Colonic mucosa (tissue), 4 donors: ENCODE measurements at places on chromosomes 4 and X.

DNA sequence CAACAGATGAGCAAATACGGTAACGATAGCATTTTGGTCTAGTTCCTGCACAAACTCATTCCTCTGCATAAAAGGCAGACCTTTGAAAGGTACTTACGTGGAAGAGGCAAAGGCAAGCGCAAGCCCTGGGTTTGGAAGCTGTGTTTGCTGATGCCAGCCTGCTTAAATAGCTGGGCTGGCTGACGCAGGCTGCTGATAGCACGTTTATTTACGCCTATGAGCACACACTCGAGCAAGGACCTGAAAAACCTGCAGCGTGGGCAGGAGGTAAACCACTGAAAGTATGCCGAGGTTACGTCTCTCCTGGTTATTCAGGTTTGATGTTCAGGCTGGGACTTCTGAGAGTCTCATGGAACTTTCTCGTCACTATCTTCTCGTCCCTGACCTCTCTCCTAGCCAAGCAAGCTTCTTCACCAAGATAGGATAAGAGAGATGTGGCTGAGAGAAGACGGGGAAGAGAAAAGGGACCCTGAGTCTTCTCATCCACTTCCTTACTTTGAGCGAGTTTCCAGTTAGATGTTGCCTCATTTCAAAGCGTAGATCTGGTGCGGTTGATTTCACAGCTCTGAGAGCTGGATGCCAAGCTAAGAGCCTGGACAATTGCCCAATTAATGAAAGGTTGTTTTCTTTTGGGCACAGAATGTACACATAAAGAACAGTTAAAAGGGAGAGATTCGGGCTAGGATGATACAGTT, at the start of gene HOPX:
TSS of gene HOPX (minus strand) at position 139 of the 695 bp plus-strand sequence. CDS start 23,480 bp downstream, outside the sequence.
- no peak for DNase-seq

- DNase-seq: peak; percentile 73
Observed at GRCh38 chr4:133148690-133149363, at the start of gene PCDH10. PCDH10 (plus strand) TSS chr4:133149294; CDS start chr4:133150141, 847 bp downstream.

GRCh38 chr4:15020502-15021286, 18.4 kb downstream of the CPEB2 start:
- no peak for DNase-seq

- DNase-seq: no peak
Observed at GRCh38 chrX:20221902-20222301, 44.8 kb downstream of the RPS6KA3 start.

- DNase-seq: no peak
Observed at GRCh38 chr4:136009258-136009832, 1522.9 kb downstream of the PCDH18 start.

DNA sequence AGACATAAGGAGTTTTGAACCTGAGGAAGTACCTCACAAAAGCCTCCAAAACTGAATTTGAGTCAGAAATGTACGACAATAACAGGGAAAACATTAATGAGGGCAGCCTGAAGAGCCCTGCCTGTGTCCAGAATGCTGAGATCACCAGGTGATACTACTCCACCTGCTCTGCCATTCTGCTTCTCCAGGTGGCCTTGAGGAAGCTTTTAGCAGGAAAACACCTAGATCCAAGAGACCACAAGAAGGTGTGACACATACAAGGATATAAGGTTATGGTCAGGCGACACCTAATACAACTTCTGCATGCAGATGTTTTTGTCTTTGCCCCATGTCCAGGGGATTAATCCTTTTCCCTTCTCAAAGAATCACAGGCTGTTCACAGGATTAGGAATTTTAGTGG, 15.3 kb downstream of the SOWAHB start:
- DNase-seq: no peak

- peak; percentile 39 for DNase-seq
Observed at GRCh38 chr4:115145393-115146160, 32.2 kb upstream of the NDST4 start.

- no peak for DNase-seq
Observed at GRCh38 chrX:153992180-153992579, 19.6 kb downstream of the TMEM187 start.

DNA sequence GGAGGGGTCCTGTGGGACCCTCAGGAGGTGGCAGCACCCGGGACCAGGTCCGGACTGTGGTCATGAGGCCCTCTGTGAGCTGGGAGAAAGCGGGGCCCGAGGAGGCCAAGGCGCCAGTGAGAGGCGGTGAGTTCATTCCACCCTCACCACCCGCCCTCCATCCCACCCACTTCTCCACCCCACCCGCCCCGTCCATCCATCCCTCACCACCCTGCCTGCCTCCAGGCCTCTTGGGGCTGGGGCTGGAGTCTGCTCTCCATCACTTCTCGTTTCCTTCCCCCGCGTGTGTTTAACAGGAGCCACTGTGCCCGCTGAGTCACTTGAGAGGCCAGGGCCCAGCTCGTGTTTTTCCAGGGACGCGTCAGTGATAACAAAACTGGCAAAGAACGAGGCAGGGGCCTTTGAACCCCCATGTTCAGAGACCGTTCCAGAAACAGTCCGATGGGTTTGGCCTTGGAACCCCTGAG, 6.2 kb downstream of the SH3TC1 start:
- DNase-seq: no peak

GRCh38 chrX:66633541-66633940, 5.3 kb downstream of the EDA2R start:
- DNase-seq: no peak
